Stimulated activated CD4-positive, alpha-beta T cell treated with anti-CD3 and anti-CD28 coated beads, Interleukin-15, amount 100 ng/mL, for 1 hour (primary cell): ENCODE measurements at places on chromosomes 5 and 9.

DNA sequence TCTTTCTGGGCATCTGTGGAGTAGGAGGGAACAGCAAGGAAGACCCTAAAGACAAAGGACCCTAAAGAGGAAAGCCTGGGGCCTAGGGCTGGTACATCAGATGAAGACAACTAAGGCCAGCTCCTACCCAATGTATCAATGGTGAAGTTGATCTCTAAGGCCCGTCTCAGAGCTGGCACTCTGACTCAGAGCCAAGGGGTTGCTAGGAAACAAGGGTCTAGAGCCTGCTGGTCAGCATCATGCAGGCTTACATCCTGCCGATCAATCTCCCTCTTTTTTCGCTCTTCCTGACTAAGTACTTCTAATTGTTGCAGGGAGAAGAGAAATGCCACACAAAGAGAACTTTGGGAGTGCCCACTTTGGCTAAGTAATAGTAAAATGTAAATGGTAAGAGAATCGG, 26.2 kb downstream of the TRIM32 start:
- DNase-seq = no peak

- no peak for DNase-seq
Observed at GRCh38 chr9:96883922-96884321, 29.6 kb upstream of the ZNF782 start.

- no peak for DNase-seq
Observed at GRCh38 chr9:129547063-129547462, 73.8 kb downstream of the C9orf50 start.

- DNase-seq = no peak
Observed at GRCh38 chr5:138911441-138911840, 36.3 kb upstream of the LRRTM2 start.

- DNase-seq = no peak
Observed at GRCh38 chr5:58629271-58630159, 46.6 kb downstream of the RAB3C start.

GRCh38 chr5:145244788-145245187, 590.4 kb downstream of the PRELID2 start:
- DNase-seq = no peak

DNA sequence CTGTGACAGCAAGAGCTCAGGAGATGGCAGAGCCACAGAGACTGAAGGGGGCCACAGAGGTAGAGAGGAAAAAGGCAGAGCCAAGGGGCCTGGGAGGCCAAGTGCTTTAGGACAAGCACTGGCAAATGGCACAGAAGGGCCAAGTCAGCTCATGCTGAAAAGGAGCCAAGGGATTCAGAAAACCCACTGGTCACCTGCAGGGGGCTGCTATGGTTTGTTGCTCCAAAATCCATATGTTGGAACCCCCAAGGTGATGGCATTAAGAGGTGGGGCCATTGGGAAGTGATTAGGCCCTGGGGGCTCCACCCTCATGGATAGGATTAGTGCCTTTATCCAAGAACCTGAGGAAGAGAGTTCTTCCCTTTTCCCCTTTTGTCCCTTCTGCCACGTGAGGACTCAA, 165.4 kb downstream of the ARSB start:
- DNase-seq = no peak

GRCh38 chr9:115058175-115058574, 59.8 kb downstream of the TNC start:
- no peak for DNase-seq

DNA sequence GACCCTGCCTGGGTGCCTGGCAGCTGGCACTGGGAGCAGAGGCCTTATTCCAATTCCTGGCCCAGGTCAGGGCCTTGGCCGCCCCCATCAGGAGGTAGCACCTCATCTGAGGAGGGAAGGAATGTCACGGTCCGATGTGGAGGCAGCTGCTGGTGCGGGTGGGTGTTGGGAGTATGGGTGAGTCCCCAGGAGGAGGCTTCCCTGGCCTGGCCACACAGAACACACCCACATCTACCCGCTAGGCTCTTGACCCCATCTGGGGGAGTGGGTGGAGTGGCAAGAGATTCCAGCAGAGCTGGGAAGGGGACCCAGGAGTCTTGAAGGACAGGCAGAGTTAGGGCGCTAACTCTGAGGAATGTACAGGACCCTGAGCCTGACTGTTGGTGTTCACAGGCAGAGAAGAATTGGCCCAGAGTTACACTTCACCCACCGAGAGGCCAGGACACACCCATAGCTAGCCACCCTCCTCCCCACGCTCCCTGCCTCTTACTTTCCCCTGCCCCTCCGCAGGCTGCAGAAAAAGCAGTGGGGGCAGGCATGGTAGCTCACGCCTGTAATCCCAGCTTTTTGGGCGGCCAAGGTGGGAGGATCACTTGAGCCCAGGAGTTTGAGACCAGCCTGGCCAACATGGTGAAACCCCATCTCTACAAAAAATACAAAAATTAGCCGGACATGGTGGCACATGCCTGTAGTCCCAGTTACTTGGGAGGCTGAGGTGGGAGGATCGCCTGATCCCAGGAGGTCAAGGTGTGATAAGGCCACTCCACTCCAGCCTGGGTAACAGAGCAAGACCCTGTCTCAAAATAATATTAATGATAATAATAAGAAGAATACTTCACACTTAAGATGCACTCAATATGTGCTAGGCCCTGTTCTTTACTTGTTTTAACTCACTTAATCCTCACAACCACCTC, 6.0 kb downstream of the OLFML2A start:
- DNase-seq = no peak

- no peak for DNase-seq
Observed at GRCh38 chr9:131732636-131733289, 7.1 kb downstream of the RAPGEF1 start.

- no peak for DNase-seq
Observed at GRCh38 chr9:90727488-90727887, 74.1 kb upstream of the SYK start.

DNA sequence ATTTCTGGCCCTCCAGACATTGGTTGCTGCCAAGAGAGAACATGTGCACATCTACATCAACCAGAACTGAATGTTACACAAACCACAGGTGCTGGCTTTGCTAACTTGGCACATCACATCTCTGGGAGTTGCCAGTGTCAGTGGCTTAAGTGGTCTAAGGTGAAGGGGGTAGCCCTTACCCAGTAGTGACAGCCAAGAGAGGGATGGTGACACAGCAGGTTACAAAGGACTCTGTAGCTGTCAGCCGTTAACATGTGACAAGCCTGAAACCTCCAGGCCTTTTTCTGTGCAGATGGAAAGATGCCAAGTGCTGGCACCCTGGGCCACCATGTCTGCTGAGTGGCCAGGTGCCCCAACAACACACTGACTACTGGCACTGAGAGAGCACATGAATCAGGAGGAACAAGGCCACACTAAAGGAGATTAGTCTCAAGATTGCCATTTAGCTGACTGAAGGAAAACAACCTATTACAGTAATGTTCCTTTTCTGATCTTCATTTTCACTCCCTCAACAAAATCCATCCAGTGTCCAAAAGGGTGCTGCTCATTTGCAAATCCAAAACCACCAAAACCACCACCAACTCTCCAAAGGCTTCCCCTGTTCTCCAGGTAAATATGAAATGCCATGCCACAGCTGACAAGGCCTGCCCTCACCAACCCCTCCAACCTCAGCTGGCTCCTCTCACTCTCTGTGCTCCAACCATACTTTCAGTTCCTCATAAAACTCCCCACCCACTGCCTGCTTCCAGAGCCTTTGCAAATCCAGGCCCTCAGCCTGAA, 20.2 kb downstream of the SIL1 start:
- no peak for DNase-seq

DNA sequence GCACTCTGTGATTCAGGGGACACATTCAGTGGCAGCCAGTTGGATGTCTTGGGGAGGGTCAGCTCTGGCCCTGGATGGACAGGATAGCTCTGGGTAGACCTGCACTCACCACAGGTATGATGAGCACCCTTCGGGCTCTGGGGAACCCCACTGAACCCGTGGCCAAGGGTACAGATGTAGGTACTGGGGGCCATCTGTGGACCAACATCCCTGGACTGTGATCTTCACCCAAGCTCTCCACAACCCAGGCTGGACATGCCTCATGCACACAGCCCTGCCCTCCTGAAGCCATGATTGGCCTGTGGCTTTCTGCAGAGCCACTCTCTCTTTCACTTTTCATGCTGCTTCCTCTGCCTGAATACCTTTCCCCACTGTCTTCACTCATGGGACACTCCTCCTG, 15.6 kb upstream of the ACSL6 start:
- DNase-seq = no peak

GRCh38 chr5:67115246-67115645, 81.4 kb downstream of the CD180 start:
- no peak for DNase-seq

GRCh38 chr5:136979131-136979530, 520.0 kb downstream of the SPOCK1 start:
- no peak for DNase-seq

DNA sequence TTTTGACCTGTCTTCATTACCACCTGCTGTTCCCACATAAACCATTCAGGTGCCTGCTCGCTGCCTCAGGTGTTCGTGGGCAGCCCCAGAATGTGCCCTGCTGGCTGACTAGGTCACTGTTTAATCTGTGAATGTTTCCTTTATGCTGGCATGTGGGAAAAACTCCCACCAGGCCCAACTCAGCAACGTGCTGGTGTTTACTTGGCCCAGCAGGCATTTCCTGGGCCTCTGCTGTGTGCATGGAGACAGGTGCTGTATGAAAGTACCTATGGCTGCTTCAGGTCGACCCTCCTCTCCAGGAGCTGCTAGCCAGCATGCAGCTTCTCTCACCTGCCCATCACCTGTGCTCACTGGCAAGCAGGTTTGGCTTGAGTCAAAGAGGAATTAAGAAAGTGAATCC, 65.8 kb downstream of the RAD23B start:
- DNase-seq = no peak

- no peak for DNase-seq
Observed at GRCh38 chr5:172905346-172906140, 53.7 kb upstream of the RPL26L1 start.

- DNase-seq = no peak
Observed at GRCh38 chr5:11890777-11891176, 13.5 kb downstream of the CTNND2 start.

DNA sequence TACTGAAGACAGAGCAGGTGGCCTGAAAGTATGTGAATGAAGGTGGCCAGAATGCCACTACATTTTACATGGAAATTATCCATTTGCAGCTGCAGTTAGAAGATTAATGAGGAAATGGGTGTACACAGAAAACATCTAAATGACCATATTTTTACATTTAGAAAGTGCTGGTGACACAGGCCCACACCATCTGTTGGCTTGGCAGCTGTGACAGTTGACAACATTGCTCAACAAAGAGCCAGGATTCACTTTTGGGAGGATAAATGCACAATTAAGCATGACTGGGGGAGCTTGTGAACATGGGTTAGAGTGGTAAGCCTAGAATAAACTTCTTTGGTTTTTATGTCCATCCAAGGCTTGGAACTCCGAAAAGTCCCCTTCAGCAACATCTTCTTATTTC, 360.5 kb downstream of the KCTD16 start:
- no peak for DNase-seq

DNA sequence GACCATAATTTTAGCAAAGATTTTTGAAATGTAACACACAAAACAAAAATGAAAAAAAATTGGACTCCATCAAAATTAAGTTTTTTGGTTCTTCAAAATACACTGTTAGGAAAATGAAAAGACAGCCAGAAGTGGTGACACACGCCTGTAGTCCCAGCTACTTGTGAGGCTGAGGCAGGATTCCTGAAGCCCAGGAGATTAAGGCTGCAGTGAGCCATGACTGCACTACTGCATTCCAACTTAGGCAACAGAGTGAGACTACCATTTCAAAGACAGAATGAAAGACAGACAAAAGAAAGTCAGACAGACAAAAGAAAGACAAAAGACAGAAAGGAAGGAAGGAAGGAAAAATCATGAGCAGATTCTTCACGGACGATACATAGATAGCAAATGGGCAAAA, 7.5 kb downstream of the DIAPH1 start:
- no peak for DNase-seq

DNA sequence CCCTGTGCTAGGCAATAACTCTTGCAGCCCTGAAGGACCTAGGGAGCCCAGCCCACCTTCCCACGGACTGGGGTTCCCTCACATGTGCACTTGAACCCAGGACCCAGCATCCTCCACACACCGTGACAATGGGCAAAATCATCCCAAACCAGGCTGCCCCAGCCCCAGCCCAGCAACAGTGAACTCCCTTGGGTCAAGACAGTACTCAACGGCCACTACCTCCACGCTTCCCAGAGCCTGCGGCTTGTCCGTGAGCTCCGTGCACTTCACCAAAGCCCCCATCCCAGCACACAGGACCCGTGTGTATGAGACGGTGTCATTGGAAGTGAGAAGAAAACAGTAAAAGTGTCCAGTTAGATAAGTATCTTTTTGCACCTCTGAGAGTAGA, 55.8 kb downstream of the IPPK start:
- no peak for DNase-seq

GRCh38 chr5:62649025-62649424, 70.4 kb downstream of the LRRC70 start:
- DNase-seq = no peak

- DNase-seq = no peak
Observed at GRCh38 chr9:98374385-98375051, 119.1 kb upstream of the TBC1D2 start.

- no peak for DNase-seq
Observed at GRCh38 chr9:26129217-26129616, 451.0 kb upstream of the TUSC1 start.

DNA sequence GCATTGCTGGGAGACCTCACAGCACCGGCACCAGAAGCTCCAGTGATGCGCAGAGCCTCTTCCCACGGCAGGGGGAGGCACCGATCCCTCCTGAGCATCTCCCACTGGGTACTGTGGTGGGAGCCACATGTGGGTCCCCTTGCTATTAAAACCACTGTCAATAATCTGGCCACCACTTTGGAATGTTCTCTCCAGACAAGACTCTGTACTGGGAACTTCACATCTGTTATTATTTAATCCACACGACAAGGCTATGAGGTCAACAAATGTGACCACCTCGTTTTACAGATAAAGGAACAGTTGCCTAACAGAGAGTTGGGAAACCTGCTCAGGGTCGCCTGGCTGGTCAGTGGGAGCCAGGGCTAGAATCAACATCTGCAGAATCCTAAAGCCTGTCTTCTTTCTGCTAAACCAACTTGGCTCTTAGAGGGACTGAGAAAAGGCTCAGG, 72.7 kb downstream of the EPB41L4B start:
- no peak for DNase-seq

- no peak for DNase-seq
Observed at GRCh38 chr9:17291766-17292165, 156.9 kb downstream of the CNTLN start.

GRCh38 chr5:133295520-133295919, 243.7 kb downstream of the HSPA4 start:
- DNase-seq = no peak

DNA sequence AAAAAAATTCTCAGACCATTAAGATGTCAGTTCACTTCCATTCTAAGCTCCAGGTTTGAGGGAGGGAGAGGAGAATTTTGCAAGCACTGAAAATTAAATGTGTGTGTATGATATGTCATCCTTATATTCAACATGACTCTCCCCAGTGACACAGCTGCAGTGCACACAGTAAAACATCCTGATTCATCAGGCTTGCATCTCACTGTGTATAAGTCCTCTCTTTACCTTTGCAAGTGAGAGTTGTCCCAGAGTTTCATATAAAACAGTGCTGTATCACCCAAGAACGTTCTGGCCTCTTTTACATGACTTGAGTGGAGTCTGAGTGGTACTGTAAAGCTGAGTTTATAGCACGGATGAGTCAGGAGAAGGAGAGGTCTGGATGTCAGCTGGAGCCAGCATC, 50.0 kb downstream of the DMRT2 start:
- no peak for DNase-seq

- DNase-seq = no peak
Observed at GRCh38 chr9:125271081-125271480, 9.5 kb downstream of the GAPVD1 start.

GRCh38 chr5:125813221-125813974, 609.8 kb upstream of the GRAMD2B start:
- DNase-seq = no peak
